Breast epithelium (tissue), 4 donors: ENCODE measurements at places on chromosomes 13 and 19. TPM values are rescaled to one million over a fixed set of nuclear protein-coding genes. Genes with fewer than 3 reads are reported as not detected.

The UNC13A gene
- total RNA-seq: 0.15 TPM

The NKPD1 gene
- 1.3 TPM for total RNA-seq

The FAAP24 gene
- total RNA-seq: 0.73 TPM

The GPR12 gene
- 0.33 TPM for total RNA-seq

DNA sequence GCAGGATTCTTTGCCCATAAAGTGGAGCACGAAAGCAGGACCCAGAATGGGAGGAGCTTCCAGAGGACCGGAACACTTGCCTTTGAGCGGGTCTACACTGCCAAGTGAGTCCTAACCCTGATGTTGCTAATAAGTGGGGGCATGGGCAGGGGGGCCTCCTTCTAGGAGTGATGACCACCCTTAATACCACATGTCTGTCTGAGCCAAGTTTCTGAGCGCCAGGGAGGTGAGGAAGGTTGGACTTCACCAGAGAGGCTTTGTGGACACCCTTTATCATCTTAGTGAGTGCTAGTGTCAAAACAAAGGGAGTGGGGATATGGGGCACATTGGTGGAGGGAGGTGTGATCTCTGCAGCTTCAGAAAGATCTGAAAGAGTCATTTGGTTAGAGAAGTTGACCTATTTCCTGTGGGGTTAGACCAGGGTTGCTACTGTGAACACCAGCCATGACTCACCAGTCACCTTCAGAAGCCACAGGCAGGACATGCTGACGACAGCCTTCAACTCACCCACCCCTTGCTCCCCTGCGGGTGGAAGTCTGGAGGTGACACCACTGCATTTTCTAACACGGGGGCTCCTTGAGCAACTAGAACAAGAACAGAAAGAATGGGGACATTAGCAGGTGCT lies 8.8 kb downstream of the ALOX5AP start:
- no peak overlapping the region for H3K4me3 ChIP-seq
- peak; percentile 37 for DNase-seq
- peaks cover 13% of the 10 kb centered on the region for H3K4me1 ChIP-seq
- no peaks in the 10 kb centered on the region for H3K27me3 ChIP-seq
- H3K36me3 ChIP-seq: no peaks in the 10 kb centered on the region
- H3K27ac ChIP-seq: peak overlapping the region; percentile 48

- no peak overlapping the region for H3K27ac ChIP-seq
- DNase-seq: no peak
- no peaks in the 10 kb centered on the region for H3K36me3 ChIP-seq
- H3K4me3 ChIP-seq: no peak overlapping the region
Observed at GRCh38 chr19:18231775-18232174, 5.5 kb upstream of the PDE4C start.

GRCh38 chr13:42409075-42409474 lies 137.1 kb downstream of the AKAP11 start:
- no peaks in the 10 kb centered on the region for H3K36me3 ChIP-seq
- H3K27ac ChIP-seq: no peak overlapping the region
- no peaks in the 10 kb centered on the region for H3K4me1 ChIP-seq

GRCh38 chr13:48561466-48562235 lies 28.8 kb upstream of the RCBTB2 start:
- no peaks in the 10 kb centered on the region for H3K4me1 ChIP-seq
- no peak overlapping the region for H3K27ac ChIP-seq

DNA sequence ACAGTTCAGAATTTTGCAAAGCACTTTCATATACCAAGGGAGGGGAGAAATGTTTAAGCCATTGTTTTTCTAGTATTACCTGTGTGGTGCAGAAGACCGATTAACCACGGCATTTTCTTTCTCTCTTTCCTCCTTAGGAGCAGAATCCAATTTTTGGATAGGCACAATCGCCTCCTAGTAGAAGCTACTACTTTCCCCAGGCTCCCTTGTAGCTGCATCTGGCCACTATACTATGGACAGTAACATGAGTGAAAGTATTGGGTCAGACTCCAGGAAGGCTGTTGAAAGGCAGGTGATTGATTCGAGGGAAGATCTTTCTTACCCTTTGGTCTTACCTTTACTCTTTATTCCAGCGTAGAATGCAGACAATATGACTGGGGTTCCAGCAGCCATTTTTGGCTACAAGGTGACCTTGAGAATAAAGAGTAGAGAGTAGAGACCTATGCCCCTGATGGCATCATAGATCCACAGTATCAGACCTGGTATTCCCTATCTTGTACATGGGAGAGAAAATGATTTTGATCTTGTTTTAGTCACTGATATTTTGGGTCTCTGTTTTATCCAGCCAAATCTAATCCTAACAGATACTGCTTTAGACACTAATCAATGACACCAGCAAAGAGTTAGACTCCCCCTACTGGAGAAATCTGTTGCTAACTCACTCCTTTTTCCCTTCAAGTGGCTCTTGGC lies 77.0 kb downstream of the LRRC63 start:
- H3K36me3 ChIP-seq: no peaks in the 10 kb centered on the region
- no peak overlapping the region for H3K4me3 ChIP-seq
- H3K27me3 ChIP-seq: no peaks in the 10 kb centered on the region
- DNase-seq: no peak
- no peaks in the 10 kb centered on the region for H3K4me1 ChIP-seq

DNA sequence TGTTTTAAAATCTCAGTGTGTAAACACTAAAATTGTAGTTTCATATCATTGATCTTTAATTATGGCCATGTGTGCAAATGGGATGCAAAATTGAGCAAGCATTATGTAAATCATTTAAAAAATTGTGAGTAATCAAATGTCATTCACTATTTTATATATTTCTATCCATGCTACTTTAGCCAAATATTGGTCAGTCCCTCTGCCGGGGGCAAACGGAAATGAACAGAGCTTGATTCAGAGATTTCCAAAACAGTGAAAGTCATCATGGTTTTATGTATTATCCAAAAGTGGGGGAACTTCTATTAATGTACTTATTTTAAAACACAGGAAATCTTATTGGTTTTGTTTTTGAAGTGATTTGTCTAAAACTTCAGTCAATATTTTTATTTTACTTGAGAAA lies 219.1 kb downstream of the IRS2 start:
- no peak for DNase-seq
- no peaks in the 10 kb centered on the region for H3K36me3 ChIP-seq
- no peak overlapping the region for H3K4me3 ChIP-seq
- no peaks in the 10 kb centered on the region for H3K4me1 ChIP-seq
- peak overlapping the region; percentile 44 for H3K27ac ChIP-seq

DNA sequence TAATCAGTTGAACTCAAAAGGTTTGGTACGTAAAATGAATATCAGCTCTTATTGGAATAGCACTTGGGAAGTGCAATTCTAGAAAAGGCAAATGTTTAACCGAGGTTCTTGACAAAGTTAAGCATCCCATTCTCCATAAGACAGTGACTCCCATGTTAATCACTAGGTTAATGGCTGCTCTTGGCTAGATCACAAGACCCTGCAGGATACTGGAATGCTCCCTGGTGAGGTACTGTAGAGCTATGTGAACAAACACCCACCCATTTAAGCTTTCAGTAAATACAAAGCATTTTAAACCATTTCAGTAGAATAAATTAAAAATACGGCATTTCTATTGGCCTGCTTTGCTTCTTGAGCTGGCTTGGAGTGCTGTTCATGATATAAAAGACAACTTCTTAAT lies 56.5 kb downstream of the TDRD3 start:
- no peak for DNase-seq
- no peak overlapping the region for H3K4me3 ChIP-seq
- no peaks in the 10 kb centered on the region for H3K4me1 ChIP-seq
- H3K27ac ChIP-seq: no peak overlapping the region

DNA sequence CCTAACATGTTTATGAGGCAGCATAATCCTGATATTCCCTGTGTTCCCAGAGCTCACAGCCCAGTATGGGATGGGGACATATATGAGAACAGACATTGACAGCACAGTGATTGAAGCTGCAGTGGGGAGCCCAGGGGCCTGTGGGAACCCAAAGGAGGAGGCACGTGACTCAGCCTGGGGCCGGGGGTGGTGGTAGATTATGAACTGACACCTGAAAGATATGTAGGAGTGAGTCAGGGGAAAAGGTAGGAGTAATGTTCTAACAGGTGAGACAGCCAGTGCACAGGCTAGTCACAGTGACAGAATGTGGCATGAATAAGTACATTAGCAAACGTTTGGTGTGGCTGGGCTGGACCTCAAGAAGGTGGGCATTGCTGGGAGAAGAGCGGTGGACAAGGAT lies 29.0 kb downstream of the CKM start:
- no peaks in the 10 kb centered on the region for H3K4me1 ChIP-seq
- no peaks in the 10 kb centered on the region for H3K27me3 ChIP-seq
- no peak overlapping the region for H3K4me3 ChIP-seq
- H3K36me3 ChIP-seq: no peaks in the 10 kb centered on the region

DNA sequence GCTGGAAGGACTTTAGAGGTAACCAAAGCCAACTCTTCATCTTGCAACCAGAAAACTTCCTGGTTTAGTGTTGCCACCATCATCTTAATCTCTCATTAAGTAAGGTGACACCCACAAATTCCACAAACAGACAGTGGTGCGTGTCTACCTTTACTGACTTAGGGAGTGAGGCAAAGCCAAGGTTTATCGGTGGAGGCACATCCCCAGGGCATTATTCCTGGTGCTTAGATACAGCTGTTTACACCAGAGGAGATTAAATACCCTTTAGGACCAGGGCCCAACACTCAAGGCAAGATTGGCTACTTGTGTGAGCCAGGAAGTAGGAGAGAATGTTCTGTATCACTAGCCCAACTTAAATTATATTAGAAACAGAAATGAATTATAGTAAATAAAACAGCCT lies 9.5 kb downstream of the STOML3 start:
- no peak overlapping the region for H3K4me3 ChIP-seq
- no peak for DNase-seq
- H3K4me1 ChIP-seq: no peaks in the 10 kb centered on the region
- H3K36me3 ChIP-seq: no peaks in the 10 kb centered on the region
- no peak overlapping the region for H3K27ac ChIP-seq

GRCh38 chr13:60970736-60971135 lies 444.9 kb downstream of the PCDH20 start:
- H3K36me3 ChIP-seq: no peaks in the 10 kb centered on the region
- H3K27ac ChIP-seq: no peak overlapping the region
- no peaks in the 10 kb centered on the region for H3K27me3 ChIP-seq
- no peak for DNase-seq
- no peaks in the 10 kb centered on the region for H3K4me1 ChIP-seq

DNA sequence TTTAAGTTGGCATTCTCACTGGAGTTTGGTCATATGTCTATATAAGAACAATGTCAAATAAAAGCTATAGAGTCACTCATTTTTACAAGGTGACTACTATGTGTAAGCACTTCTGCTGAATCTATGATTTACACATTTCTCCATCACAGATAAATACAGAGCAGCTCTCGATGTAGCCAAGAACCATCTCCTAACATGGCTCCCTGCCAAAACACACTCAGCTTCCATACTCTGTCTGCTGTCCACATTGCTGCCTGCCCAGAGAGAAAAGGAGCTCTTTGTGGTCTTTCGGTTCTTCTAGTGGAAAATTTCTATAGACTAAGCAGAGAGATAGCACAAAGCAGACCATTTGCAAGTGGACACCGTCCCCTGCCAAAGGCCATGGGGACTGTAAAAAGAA lies 190.9 kb upstream of the KLF12 start:
- DNase-seq: no peak
- H3K4me1 ChIP-seq: no peaks in the 10 kb centered on the region
- H3K4me3 ChIP-seq: no peak overlapping the region
- H3K36me3 ChIP-seq: no peaks in the 10 kb centered on the region
- H3K27ac ChIP-seq: no peak overlapping the region
- H3K27me3 ChIP-seq: no peaks in the 10 kb centered on the region

DNA sequence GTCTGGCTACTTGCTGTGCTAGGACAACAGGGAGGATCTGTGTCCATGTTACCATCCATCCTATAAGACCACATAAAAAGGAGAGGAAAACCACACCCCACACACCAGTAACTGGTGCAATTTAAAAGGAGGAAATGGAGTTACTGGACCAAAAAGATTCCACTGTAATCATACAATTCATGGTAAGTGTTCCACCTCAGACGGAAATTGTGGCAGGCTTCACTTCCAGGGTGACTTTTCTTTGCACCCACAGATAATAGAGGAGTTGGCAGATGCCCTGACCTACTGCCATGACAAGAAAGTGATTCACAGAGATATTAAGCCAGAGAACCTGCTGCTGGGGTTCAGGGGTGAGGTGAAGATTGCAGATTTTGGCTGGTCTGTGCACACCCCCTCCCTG lies 2.4 kb downstream of the AURKC start:
- no peaks in the 10 kb centered on the region for H3K4me1 ChIP-seq
- H3K27ac ChIP-seq: no peak overlapping the region
- no peak overlapping the region for H3K4me3 ChIP-seq
- no peaks in the 10 kb centered on the region for H3K36me3 ChIP-seq
- DNase-seq: no peak

- no peak overlapping the region for H3K4me3 ChIP-seq
- DNase-seq: no peak
- H3K27me3 ChIP-seq: no peaks in the 10 kb centered on the region
- no peaks in the 10 kb centered on the region for H3K36me3 ChIP-seq
- peak overlapping the region; percentile 75 for H3K27ac ChIP-seq
Observed at GRCh38 chr19:45376045-45376724, 5.8 kb upstream of the ERCC2 start.
